Cerebellar nuclear complex (tissue), 1 donor: ENCODE measurements at places on chromosomes 3 and 15.

- DNase-seq = no peak
Observed at GRCh38 chr3:128379367-128380160, 87.1 kb downstream of the DNAJB8 start.

GRCh38 chr15:90307661-90308060 lies 42.2 kb downstream of the NGRN start:
- DNase-seq = no peak

DNA sequence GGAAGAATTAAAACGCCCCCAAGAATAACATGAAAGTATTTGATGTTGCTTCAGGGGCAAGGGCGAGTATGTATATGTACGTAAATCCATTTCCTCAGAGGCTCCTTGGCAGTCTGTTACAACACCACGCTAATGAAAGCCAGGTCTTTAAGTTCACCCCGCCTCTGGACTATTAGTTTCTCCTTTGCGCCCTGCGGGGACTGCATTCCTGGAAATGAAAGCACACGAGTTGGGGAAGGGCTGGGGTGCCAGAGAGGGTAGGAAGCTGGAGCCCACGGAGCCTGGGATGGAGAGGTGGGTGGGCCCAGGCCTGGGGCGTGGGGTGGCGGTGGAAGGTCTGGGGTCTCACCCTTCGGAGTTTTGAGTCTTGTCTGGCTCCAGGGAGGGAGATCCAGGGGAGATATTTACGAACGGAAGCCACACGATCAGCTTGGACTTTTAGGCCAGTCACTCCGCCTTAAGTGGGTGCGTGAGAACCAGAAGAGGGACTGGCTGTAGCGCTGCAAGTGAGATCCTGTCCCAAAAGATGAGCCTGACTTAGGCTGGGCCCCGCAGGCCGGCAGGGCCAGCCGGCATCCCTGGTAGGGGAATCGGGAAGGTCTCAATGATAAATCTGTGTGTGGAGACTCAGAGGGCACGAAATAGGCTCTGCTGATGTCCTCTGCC lies 1.6 kb upstream of the PLCL2 start:
- no peak for DNase-seq

DNA sequence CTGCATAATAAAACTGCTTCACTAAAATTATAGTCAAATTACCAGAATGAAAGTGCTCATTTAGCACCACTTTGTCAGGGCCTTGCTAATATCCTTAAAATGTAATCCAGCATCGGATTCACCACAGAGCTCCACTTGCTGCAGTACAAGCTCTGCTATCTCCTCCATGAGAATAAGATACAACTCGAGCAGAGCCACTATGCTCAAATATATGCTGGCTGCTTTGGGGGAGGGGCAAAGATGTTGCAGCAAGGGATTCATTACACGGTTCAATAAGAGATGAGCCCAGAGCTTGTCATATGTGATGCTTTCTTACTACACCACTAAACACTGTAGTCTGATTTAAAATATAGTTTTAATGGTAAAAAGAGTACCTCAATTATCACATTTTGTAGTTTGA lies 72.2 kb downstream of the DLG1 start:
- peak; percentile 63 for DNase-seq

DNA sequence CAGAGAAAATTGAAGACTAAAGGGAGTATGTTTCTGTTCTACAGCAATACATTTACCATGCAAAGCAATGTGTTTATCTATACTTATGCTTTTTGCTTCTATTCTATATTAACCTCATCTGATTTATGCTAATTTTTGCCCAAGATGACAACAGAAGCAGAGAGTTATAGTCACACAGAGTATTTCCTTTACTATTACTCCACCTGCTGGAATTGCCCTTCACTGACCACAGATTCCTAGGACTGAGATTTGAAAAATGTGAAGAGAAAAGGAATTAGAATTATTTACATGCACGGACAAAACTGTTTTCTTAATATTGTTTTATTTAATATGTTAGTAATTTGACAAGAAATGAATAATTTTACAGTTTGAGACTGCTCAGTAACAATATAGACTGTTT lies 745.6 kb downstream of the VGLL3 start:
- no peak for DNase-seq

DNA sequence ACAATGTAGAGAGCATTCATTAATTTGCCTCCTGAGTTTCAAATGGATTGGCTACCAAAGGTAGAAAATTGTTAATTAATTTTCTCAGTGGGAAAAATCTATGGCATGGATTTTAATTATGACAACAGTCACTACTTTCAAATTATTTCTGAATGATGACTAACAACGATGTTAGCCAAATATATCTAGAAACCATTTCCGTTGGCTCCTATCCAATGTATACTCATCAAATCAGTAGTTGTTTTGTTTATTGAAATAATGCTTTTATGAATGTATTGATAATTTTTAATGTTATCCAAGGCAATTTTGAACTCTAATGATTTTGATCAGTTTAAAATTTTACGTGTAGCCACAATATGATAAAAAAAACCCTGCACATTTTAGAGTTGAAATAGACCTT lies 333.4 kb downstream of the NAALADL2 start:
- no peak for DNase-seq

- no peak for DNase-seq
Observed at GRCh38 chr3:22585911-22586310, 617.2 kb upstream of the UBE2E2 start.

- no peak for DNase-seq
Observed at GRCh38 chr15:57445872-57446271, 69.6 kb downstream of the CGNL1 start.

DNA sequence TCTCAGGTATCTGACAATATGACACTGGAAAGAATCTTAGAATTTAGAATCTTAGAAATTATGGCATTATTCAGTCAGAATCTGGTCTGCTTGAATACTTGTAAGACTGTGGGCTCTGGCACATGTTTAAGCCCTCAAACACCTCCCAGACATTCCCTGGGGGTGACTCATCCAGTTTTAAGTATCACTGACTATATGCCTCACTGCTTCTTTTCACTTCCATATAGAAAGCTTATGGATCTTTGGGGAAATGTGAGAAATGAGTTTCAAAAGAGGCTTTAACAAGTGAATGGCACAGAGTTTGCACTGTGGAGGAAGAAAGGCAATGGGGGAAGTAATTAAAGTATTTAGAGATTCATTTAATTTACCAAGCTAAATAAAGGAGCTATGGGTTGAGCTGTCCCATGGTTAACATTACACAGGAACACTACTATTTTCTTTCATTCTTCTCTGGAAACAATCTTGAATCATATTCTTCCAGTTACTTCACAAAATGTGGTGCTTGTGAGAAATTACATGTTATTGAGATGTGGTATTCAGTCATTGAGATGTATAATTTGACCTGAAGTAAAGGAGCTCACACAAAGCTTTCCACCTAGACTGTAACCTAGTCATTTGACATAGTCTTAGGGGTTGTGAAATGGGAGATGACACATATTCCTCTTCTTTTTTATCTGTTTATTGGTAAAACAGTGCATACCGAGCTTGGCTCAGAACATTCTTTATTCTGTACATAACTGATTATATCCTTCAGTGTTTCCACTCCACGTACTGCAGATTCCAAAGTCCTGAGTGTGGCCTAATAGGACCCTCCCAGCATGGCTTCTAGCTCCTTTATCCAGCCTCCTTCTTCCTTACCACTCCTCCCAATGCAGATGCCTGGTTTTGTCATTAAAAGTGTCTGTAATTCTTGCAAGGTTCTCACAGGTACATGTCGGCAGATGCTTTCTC lies 544.6 kb upstream of the NECTIN3 start:
- DNase-seq = no peak

GRCh38 chr3:65168547-65168946 lies 480.7 kb upstream of the ADAMTS9 start:
- DNase-seq = no peak

DNA sequence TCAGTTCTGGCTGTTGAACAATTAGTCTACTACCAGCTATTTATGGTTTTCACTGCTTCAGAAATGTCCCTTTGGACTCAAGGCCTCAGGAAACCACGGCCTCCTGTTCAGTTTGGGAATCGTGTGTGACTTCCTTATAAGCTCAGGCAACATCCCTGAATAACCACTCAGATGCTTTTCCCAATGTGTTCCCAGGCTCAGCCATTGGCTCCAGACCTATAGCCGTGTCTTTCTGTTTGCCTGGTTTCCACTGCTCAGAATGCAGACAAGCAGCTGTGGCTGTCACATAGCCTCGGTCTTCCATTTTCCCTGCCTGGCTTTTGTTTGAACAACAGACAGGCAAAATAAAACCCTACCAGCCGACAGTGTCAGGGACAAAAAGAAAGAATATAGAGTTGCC lies 63.2 kb upstream of the ATP2B2 start:
- no peak for DNase-seq

DNA sequence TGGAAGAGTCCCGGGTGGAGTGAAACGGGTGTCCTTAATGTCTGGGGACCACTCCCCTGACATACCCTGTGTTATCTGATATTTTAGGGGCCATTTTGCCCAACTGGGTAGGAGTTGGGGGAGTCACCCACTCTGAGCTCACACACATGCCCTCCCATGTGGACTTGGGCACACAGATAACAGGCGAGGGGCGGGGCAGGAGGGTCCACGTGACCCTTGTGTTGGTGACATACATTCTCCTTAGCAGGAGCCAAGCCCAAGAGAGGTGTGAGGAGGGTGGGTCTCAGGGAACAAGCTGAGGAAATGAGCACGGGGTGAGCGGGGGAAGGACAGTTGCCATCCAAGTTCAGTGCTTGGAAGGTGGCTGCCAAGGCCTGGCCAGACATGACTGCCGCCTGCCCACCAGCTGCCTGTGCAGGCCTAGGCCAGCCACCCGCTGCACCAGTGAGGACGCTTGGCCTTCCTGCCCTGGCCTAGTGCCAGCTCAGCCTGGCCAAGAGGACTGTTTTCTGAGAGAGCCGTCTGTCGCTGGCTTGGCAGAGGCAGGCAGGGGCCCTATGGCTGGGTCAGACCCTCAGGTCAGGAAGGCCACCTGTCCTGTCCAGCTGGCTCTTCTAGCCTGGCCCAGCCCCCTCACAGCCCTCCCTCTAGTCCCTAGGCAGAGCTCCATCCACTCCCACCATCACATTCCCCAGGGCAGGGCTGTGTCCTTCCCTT lies 31.3 kb upstream of the TMEM115 start:
- peak; percentile 88 for DNase-seq

- no peak for DNase-seq
Observed at GRCh38 chr15:90421527-90421926, 33.5 kb downstream of the IQGAP1 start.

- no peak for DNase-seq
Observed at GRCh38 chr3:87333393-87333892, 57.1 kb upstream of the POU1F1 start.

GRCh38 chr3:63390710-63391230 lies 112.7 kb downstream of the SYNPR start:
- no peak for DNase-seq

DNA sequence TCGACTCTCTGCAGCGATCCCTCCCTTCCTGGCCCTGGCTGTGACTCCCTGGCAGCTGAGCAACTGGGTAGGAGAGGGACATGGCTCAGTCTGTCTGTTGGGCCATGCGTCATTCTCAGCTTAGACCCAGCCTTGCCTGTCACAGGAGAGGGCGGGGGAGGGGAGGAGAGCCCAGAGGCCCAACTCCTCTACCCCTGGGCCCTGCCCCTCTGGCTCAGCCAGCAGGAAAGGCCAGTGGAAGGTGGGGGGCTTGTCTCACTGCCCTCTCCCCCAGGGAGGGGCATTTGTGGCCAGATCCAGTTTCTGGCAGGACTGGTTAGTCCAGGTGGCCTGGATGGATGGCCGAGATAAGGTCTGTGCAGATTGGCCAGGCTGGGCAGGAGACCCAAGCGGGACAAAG lies 31.6 kb downstream of the DNAJB8 start:
- peak; percentile 2 for DNase-seq

DNA sequence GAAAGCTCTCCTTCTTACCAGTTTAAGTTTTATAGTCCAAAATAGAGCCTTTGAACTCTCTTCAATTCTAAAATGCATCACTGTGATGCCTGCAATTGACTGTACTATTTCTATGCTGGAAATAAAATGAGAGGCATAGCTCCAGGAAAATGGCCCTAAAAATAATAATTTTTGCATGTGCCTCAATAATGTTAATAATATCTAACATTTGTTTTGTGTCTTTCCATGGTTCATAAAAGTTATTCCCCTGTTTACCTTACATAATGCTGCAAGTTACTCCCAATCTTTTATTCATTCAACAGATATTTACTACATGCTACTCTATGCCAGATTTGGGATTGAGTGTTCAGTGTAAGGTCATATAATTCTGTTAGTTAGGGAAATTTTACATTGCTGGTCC lies 574.0 kb downstream of the RBMS3 start:
- DNase-seq = no peak

DNA sequence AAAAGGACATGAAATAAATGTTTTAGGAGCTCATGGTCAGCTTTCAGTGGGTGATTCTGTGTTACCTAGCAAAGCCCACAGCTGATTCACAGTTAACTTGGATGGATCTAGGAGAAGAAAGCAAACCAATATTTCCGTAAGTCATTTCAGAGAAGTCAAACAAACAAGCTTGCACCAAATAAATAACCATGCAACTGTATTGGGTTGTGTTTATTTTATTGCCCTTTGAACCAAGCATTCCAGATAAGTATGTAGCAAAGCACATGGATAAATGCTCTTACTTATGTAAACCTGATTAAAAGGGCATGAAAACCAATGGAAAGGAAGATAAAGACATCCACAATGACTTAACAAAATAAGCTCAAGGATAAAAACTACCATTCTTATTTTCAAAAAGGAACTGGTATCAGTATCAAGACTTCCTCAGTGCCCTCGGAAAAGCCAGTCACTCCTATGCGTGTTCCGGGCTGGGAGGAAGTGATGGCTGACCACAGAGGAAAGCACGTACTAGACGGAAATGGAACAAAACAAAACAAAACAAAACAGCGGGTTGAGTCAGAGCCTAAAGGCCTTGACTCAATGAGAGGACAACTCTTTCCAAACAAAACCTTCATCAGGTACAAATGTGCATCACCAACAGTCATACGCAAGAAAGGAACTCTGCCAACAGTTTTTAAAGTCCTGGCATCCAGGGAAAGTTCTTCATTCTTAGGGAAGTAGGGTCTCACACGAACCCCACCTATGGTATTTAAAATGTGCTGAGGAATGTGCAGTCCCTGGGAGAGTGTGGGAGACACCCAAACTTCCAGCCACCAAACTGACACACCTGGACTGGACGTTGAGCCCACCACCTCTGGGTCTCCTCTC lies 103.3 kb downstream of the SNRK start:
- DNase-seq = no peak

DNA sequence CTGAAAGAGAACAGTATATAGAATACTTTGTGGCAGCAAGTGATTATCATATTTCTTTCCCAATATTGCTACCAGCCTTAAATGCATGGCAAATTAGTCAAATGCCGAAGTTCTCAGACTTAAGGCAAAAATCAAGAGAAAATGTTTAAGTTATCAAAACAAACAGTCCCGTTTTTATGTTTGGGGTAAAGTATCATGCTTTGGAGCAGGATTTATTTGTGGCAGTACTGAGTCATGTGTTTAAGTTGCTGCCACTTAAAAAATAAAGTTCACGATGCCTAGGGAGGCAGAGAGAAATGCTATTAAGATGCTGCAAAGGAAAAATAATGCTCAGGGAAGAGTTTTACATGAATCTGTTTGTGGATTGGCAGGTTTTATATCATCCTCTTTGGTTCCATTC lies 417.4 kb upstream of the MDFIC2 start:
- no peak for DNase-seq
